Cardiac septum (tissue), 1 donor: ENCODE measurements at places on chromosomes 6 and 20. TPM values are rescaled to one million over a fixed set of nuclear protein-coding genes. Genes with fewer than 3 reads are reported as not detected.

- peak; percentile 94 for DNase-seq
Measured at GRCh38 chr20:62603021-62603906, 39.0 kb upstream of the SLCO4A1 start.

DNA sequence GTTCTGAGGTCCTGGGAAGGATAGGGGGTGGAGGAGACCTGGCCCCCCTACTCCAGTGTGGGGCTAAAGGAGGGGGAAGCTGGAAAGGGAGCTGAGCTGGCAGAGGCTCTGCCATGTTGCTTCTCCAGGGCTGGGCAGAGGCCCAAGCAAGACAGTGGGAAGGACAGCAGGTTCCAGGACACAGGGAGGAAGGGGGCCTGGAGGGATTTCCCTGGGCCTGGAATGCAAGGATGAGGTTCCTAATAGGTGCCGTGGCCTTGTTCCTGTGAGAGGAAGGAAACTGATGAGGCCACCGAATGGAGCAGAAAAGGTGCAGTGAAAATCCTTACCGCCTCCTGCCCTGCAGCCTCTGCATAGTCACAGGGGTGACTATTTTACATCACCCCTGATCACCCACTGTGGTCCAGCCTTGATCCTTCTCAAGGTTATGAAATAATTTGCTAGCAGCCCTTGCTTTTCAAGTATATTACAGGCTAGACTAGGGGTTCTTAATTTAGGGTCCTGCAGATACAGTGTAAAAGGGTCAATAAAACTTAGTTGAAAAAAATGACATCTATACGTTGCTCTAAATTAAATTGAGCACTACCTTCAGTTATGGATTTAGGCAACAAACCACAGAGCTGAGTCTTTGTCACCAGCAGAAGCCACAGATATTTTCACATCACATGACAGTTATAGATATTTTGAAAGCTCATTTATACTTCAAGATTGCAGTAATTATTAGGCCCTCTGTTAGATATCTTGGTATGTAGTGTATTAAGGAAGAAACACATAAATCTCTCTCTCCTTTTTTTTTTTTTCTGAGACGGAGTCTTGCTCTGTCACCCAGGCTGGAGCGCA is 45.7 kb upstream of the RNF24 start:
- no peak for DNase-seq

DNA sequence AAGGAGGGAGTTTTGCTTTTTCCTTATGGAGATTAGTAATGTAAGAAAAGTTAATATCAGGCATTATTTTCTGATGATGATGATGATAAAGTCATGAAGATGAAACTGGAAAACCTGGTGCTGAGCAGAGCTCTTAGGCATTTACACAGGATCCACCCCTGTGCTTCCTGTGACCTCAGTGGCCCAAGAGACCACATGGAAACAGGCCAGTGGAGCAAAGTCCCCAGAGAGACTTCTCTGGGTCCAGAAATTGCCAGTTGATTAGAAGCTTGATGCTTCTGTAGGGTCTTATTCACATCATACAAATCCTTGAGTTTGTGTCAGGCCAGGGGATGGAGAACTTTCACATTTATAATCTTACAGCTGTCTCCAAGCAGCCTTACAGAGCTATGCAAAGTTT is 46.1 kb downstream of the SLC13A3 start:
- no peak for DNase-seq

NOP56 gene
- total RNA-seq = 62.2 TPM

BPIFA1 gene
- not detected for total RNA-seq
